ENCODE measurements at places on chromosomes 11 and 22. TPM values are rescaled to one million over a fixed set of nuclear protein-coding genes. Genes with fewer than 3 reads are reported as not detected.
A peak's percentile ranks its signal among the peaks of the same experiment; 100 is the strongest.

GRCh38 chr22:20456064-20456721 lies 18.6 kb upstream of the SCARF2 start:
- peak; percentile 68 for DNase-seq

Gene MS4A4A
- total RNA-seq: not detected

Gene OR6T1
- not detected for total RNA-seq

DNA sequence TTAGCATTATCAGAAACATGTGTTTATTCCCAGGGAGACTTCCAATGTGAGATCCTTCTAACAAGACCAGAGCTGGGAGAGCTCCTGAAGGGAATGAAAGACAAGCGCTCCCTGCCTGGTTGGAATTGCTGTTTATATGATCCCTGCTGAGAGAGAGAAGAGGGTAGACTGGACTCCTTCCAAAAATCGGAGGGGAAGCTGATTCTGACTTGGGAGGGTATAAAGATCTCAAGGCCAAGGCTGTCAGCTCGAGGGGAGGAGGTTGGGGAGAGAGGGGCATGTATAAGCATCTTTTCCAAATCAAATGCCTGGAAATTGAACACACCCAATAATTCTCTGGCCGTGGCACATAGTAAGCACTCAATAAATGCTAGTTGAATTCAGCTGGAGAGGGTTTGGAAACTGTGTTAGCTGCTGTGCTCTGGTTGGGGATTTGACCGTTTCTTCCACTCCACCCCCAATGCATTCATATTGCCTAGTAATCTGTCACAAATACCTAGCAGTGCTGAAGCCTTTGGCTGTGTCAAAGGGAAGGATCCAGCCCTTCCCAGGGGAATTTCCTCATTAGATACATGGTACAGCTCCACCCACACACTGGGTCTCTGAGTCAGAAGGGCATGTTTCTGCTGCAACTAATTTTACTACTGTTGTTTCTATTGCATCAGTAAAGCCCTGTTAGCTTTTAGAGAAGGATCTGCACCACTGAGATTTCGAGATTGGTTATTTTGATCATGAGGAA lies 61.5 kb downstream of the CACNG2 start:
- peak; percentile 80 for DNase-seq

GRCh38 chr11:47376525-47377371 lies 1.6 kb downstream of the SPI1 start:
- DNase-seq: no peak

DNA sequence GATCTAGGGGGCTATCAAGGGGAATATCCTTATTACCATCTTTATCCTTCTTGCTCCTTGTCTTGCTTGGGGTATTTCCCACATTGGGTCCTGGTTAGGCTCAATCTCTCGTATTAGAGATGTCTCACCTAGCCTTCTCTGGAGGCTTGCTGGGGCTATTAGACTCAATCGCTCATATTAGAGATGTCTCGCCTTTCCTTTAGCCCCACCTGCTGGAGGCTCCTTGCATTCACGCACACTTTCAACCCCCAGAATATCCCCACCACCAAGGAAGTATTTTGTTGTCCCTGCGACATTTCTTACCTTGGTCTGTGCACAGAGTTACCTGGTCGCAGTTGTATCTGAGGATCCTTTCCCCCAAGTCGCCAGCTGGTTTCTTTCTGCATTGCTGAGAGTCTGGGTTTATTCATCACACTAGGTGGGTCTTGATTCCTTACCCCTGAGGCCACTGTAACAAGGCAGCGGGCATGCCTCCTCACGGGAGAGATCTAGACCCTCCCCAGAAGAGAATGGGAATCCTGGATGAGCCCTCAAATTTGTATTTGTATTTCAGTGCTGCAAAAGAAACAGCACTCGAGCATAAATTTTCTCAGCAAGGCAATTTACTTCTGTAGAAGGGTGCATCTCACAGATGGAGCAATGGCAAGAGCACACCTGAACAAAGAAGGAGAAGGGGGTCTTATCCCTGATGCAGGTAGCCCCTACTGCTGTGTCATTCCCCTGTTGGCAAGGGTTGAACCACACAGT lies 15.9 kb upstream of the HYLS1 start:
- DNase-seq: no peak

Gene APLP2
- total RNA-seq: 1,085 TPM

Gene CCDC134
- total RNA-seq: 16.1 TPM

Gene MCM5
- 43.6 TPM for total RNA-seq

DNA sequence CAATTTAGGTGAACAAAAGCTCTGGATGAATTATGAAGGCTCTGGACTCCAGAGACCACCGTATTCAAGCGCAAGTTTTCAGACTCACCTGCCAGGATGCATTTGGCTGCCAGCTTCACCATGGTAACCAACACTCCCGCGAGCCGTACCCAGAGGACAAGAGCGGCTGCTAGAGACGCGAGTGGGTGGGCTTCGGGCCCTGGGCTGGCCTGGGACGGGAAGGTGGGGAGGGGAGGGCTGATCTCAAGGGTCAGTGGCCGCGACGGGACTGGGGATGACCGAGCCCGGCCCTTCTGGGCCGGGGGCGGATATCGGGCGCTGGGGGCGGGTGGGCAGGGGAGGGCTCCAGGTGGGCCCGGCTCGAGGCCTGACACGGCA lies 344 bp downstream of the IFT27 start:
- peak; percentile 11 for DNase-seq

Gene NXPE4
- not detected for total RNA-seq

Gene SCGB1C1
- 0.55 TPM for total RNA-seq

- peak; percentile 12 for DNase-seq
Measured at GRCh38 chr11:125941619-125942611, 3.9 kb upstream of the VSIG10L2 start.

DNA sequence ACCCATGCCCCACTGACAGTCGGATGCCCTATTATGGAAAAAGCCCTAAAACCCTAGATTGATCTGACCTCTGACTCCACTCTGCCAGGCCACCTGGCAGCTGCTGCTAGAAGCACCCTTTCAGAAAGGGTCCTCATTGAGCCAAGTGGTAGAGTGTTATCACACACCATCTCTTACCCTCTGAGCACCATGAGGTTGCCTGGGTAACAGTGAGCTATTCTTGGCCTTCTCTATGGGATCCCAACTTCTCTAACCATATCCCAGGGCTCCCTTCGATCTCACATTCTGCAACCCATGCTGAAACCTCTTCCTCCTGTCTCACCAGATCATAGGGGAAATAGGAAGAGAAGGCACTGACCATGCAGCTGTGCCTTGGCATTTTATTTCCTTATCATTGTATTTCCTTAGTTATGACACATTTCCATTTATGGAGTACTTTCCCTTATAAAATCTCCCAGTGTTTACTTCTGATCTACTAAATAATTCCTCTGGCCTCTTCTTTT lies 52.7 kb downstream of the MPPED2 start:
- DNase-seq: no peak

- DNase-seq: peak; percentile 56
Measured at GRCh38 chr11:67382276-67383136, 9.1 kb upstream of the CLCF1 start.

Gene LIF
- total RNA-seq: 84.0 TPM

DNA sequence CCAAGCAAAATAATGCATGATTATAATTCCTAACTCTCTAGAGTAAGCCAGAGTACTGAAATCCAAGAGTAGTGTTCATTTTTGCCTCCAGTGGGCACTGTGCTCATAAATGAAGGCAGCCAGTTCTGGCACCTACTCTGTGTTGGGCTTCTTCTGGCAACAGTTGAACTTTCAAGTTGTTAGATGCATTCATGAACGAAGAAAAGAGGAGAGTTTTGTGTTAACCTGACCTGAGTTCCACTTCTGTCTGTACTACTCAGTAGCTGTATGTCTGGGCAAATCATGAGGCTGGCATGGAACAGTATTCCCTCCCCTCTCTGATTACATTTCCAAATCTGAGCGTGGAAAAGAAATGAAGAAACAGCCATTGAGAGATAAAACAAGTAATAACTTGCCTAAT lies 20.3 kb upstream of the TENM4 start:
- peak; percentile 65 for DNase-seq

DNA sequence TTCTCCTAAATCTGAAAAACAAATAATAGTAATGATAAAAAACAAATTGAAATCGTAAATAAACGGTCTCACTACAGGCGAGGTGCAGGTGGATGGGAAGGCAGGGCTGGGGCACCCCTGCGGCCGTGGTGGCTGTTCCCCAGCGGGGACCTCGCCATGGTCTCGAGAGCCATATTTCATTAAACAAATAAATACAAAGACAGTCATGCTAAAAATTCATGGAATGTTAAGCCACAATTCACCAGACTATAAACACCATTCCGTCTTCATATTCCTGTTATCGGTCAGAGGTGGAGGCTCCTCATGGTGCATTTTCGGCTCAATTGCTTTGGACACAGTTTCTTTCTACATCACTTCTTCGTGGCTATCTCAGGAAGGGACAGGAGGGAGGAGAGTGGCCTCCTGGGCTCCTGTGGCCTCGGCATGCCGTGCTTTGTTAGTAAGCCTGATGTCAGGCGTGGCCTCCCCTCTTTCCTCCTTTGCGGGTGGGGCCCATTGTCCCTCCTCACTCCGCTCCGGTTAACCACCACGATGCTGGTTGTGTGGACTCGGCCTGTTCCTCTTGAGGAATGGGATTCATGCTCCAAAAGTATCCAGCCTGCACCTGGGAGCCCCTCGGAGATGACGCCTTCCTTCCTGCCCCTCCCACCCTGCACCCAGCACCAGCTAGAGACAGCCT lies 16.1 kb upstream of the BRSK2 start:
- no peak for DNase-seq

DNA sequence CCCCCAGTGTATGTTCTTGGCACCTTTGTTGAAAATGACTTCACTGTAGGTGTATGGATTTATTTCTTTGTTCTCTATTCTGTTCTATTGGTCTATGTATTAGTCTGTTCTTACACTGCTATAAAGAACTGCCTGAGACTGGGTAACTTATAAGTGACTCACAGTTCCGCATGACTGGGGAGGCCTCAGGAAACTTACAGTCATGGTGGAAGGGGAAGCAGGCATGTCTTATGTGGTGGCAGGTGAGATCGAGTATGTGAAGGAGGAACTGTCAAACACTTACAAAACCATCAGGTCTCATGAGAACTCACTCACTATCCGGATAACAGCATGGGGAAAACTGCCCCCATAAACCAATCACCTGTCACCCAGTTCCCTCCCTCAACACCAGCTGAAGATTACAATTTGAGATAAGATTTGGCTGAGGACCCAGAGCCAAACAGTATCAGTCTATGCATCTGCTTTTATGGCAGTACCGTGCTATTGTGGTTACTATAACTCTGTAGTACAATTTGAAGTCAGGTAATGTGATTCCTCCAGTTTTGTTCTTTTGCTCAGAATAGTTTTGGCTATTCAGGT lies 836.2 kb downstream of the DLG2 start:
- DNase-seq: no peak

DNA sequence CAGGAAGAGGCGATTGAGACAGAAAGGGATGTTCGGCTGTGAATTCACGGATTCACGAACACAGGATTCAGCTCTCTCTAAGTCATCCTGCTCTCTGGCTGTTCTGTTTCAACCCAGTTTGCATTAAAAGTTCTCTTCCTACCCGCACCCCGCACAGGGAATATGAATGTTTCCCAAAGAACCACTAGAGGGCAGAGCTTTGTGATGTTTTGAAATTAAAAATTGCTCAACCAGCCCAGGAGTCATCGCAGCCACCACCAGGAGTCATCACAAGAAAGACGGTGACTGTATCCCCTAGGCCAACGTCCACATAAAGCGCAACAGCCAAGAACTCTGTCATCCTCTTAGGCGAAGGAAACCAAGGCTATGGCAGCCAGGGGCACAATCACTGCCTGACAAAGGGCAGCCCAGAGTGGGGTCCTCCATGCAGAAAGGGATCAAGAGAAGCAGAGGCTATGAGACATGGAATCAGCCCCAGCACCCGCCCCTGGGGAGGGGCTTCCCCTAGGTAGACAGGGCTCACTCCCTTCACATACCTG lies 122.4 kb downstream of the WT1 start:
- DNase-seq: peak; percentile 65

GRCh38 chr11:35815556-35816315 lies 128.1 kb upstream of the LDLRAD3 start:
- peak; percentile 68 for DNase-seq

Gene GAL3ST1
- total RNA-seq: 6.4 TPM

Gene NLRP14
- total RNA-seq: 0.10 TPM

GRCh38 chr11:45318516-45318915 lies 32.4 kb upstream of the SYT13 start:
- no peak for DNase-seq

GRCh38 chr11:132158696-132159095 lies 788.3 kb downstream of the NTM start:
- peak; percentile 19 for DNase-seq

- no peak for DNase-seq
Measured at GRCh38 chr22:38348751-38349496, 31.7 kb upstream of the CSNK1E start.

DNA sequence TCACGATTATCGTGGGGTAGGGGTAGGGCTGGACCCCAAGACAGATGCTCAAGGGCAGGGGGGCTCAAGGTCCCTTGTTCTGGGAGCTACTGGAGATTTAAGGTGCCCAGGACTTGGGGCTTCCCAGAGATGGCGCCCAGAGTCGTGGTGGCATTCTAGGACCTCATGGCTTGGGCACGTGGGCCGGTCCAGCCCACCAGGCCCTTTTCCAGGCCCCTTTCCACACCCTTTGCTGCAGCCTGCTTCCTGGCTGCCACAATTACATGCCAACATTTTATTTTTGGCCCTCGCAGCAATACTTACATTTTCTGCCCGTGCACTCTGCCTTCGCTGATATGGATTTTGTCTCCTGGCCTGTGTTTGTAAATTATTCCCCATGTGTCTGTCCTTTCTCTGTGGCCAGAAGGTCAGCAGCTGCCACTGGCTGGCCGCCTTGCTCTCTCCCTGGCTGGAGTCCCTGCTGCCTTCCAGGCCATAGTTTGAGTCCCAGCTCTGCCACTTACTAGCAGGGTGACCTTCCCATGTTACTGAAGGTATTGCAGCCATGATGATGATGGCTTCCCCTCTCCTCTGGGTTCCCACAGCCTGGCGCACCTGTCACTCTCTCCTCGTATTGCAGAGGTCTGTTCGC lies 11.2 kb downstream of the MB start:
- no peak for DNase-seq

Gene LMNTD2
- 0.69 TPM for total RNA-seq

Data from renal cortical epithelial cell (primary cell).